Right forelimb (tissue), 1 donor: ENCODE measurements at places on chromosomes 5 and 9.

- peak; percentile 23 for DNase-seq
Measured at GRCh38 chr9:113572076-113572861, 108.7 kb downstream of the RGS3 start.

- no peak for DNase-seq
Measured at GRCh38 chr5:134543820-134544614, 18.5 kb downstream of the JADE2 start.

GRCh38 chr9:127662617-127663016 is 44.2 kb upstream of the CFAP157 start:
- DNase-seq: peak; percentile 23

DNA sequence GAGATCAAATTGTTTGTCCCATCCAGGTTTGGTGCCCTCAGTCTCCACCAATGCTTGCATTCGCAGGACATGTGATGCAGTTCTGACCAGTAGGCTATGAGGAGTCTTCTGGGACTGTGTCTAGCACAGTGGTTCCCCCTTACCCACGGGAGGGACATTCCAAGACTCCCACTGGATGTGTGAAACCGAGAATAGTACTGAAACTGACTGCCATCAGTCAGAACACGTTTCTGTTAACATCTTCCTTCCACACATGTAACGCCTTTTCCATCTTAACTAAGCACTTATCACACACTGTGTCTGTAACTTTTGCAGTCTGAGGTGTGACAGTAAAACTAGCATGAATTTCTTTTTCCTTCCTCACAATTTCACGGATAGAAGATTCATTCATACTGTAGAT is 74.7 kb downstream of the PTTG1 start:
- no peak for DNase-seq

DNA sequence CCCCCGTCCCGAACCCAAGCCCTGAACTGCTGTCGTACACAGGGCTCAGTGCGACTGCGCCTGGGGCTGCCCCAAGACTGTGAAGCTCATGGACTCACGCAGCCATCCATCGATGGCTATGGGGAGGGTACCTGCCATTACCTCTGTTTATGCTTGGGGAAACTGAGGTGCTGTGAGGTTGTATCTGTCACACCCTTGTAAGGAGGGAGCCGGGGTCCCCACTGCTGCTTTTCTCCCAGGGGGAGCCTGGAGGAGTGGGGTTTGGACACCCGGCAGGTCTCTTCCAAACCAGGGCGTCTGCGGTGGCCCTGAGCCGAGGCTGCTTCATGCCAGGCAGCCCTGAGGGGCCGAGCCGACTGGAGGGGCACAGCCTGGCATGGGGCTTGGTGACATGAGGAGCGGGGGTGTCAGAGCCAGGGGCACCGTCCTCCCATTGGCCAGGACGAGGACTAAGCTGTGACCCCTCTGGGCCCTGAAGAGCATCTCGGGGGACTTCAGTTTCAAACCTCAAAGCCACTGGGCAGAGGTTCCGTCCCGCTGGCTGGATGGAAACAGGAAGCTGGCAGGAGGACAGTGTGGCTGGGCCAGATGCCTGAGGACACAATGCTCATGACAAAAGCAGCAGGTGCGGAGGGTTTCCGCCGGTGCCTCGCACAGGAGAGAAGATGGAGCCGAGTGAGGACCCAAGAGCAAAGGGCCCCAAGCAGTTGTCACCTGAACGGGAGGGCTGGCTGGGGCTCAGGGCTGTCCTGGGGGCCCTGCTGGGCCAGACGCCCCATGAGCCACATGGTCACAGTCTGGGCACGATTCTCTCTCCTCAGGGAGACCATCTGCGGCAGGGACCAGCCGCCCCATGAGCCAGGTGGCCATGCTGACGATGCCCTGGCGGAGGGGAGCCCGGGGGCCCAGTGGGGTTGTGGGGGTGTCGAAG is 54.4 kb upstream of the EXOC3 start:
- no peak for DNase-seq

DNA sequence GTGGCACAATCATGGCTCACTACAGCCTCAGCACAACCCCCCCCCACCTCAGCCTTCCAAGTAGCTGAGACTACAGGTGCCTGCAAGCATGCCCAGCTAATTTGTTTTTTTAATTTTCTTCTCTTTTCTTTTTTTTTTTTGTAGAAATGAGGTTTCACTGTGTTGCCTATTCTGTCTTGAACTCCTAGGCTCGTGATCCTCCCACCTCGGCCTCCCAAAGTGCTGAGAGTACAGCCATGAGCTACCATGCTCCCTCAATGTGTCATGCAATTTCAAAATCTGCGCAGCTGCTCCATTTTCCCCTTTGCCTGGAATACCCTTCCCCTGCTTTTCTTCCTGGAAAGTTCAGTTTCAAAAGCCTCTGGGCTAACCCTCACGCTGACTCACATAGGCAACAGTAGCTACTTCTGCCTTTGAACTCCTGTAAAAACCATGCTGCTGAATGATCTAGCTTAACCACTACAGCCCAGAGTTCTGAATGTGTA is 71.0 kb upstream of the IL7R start:
- no peak for DNase-seq
